ENCODE measurements at places on chromosomes 1 and 21.

- DNase-seq, result no peak
These were observed 187.4 kb upstream of the ATP1B1 start for GRCh38 chr1:168918860-168919741.

DNA sequence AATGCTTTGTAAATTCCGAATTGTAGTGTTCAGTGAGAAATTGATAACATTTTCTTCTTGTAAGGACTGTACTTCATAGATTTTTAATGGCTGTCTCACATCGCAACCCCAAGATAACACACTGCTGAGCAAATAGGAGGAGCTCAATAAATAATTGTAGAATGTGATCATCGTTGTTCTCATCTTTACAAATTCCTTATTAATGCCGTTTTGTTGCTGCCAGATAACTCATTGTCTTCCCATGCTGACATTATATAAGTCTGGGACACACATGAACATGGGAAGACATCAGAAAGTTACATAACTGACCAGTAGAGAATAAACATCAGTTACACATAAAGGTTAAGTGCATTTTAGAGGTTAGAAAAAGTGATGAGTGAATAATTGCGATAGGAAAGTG, 46.4 kb upstream of the TSPAN2 start:
- peak; percentile 80 for DNase-seq

GRCh38 chr1:236534151-236534651, 10.4 kb downstream of the LGALS8 start:
- DNase-seq, result no peak

- no peak for DNase-seq
These were observed 37.8 kb downstream of the SPEN start for GRCh38 chr1:15885269-15885668.

DNA sequence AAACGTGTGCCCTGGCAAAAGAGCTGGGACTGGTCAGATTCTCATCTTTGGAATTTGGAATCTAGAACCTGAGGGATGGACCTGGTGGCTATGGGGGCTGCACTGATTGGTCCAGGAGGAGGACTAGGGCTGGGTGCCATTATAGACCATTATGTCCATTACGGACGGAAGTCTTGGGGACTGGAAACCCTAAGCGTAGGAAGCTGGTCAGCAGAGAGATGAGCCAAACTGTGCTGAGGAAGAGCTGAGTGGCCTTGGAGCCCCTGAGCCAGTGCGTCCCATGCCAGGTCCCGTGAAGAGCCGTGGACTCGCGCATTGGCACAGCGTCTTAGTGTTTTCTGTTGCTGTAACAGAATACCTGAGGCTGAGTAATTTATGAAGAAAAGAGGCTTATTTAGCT, 10.0 kb downstream of the MRAP start:
- no peak for DNase-seq

DNA sequence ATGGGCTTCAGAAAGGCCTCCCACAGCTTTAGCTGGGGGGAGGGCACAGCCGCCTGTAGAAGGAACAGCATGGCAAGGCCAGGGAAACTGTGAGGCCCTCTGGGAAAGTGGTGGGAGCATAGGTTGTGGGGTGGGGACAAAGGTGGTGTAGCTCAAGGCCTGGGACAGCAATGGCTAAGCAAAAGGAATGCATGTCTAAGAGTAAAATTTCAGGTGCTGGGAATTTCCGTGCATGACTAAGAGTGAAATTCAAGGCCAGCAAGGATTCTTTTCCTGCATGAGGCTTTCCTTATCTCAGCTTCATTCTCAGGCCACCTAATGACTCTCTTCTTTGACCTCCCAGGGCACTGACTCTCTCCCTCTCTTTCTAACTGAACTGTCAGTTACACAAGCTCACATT, 86.5 kb upstream of the WNT4 start:
- peak; percentile 21 for DNase-seq
